ENCODE measurements at places on chromosomes 1 and 21.

- H3K36me3 ChIP-seq: no peaks in the 10 kb centered on the region
- H3K27me3 ChIP-seq: no peaks in the 10 kb centered on the region
- no peak overlapping the region for H3K27ac ChIP-seq
- H3K4me3 ChIP-seq: no peak overlapping the region
These were observed 1.2 kb upstream of the WNT3A start for GRCh38 chr1:228005511-228006033.

GRCh38 chr1:33346927-33347649 is 26.2 kb upstream of the A3GALT2 start:
- DNase-seq: peak; percentile 82
- peak overlapping the region; percentile 67 for H3K4me3 ChIP-seq
- peaks cover 15% of the 10 kb centered on the region for H3K36me3 ChIP-seq
- H3K27me3 ChIP-seq: no peaks in the 10 kb centered on the region

- H3K27me3 ChIP-seq: no peaks in the 10 kb centered on the region
- DNase-seq: no peak
- no peaks in the 10 kb centered on the region for H3K36me3 ChIP-seq
- H3K27ac ChIP-seq: no peak overlapping the region
These were observed 334.5 kb downstream of the NUF2 start for GRCh38 chr1:163656095-163656759.

DNA sequence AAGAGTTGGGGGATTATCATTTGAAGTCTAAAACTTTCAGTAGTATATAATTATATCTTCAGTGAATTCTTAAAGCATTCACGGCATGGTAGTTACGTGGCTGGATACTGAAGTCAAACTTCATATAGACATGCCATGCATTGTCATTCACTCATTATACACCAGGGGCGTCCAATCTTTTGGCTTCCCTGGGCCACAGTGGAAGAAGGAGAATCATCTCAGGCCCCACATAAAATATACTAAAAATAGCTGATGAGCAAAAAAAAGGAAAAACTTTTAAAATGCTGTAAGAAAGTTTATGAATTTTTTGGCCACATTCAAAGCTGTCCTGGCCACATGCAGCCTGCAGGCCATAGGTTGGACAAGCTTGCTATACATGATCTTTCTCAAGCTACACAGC is 43.8 kb downstream of the DENND1B start:
- no peaks in the 10 kb centered on the region for H3K27me3 ChIP-seq
- H3K4me1 ChIP-seq: no peaks in the 10 kb centered on the region
- peaks cover under 1% of the 10 kb centered on the region for H3K36me3 ChIP-seq
- DNase-seq: no peak
- H3K4me3 ChIP-seq: no peak overlapping the region

GRCh38 chr1:99170516-99170915 is 93.8 kb upstream of the PLPPR4 start:
- no peaks in the 10 kb centered on the region for H3K4me1 ChIP-seq
- H3K27me3 ChIP-seq: no peaks in the 10 kb centered on the region
- H3K27ac ChIP-seq: no peak overlapping the region
- H3K36me3 ChIP-seq: no peaks in the 10 kb centered on the region
- DNase-seq: no peak

DNA sequence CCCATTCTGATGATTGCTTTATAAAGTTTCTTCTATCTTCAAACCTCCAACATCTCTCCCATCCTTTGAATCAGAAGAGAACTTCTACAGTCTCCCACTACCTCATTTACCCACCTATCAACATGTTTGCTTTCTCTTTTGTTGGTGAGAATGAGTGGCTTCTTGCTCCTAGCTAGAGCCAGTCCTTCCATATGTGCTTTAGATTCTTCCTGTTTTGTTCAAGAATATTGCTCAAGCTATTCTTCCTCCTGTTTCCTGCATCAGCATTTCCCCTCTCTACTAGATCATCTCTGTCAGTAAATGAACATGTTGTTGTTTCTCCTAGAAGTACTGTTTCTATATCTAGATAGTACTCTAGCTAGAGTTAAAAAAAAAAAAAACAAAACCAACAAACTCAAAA is 6.3 kb downstream of the ATF6 start:
- H3K4me3 ChIP-seq: no peak overlapping the region
- no peaks in the 10 kb centered on the region for H3K27me3 ChIP-seq
- peaks cover 28% of the 10 kb centered on the region for H3K4me1 ChIP-seq

DNA sequence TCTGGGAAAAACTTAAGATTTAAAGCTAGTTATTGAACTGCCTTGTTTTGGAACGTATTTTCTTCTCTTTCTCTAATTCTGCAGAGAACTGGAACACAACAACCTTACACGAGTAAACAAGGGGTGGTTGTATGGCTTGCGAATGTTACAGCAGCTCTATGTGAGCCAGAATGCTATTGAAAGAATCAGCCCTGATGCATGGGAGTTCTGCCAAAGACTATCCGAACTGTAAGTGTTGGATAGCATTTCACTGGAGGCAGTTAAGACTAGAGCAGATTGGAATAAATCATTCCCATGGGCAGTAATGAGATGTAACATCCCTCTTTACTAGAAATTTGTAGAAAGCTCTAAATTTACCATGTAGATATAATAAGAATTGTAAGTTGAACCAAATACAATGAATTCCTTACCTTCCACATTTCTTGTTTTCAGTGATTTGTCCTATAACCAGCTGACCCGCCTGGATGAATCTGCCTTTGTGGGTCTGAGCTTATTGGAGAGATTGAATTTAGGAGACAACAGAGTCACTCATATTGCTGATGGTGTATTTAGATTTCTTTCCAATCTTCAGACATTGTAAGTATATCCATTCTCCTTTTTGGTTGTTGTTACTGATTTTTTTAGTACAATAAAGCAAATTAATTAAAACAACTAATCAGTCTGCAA is 22.9 kb downstream of the LRIG2 start:
- H3K27ac ChIP-seq: no peak overlapping the region
- peaks cover 62% of the 10 kb centered on the region for H3K36me3 ChIP-seq
- H3K4me3 ChIP-seq: no peak overlapping the region
- no peaks in the 10 kb centered on the region for H3K4me1 ChIP-seq

DNA sequence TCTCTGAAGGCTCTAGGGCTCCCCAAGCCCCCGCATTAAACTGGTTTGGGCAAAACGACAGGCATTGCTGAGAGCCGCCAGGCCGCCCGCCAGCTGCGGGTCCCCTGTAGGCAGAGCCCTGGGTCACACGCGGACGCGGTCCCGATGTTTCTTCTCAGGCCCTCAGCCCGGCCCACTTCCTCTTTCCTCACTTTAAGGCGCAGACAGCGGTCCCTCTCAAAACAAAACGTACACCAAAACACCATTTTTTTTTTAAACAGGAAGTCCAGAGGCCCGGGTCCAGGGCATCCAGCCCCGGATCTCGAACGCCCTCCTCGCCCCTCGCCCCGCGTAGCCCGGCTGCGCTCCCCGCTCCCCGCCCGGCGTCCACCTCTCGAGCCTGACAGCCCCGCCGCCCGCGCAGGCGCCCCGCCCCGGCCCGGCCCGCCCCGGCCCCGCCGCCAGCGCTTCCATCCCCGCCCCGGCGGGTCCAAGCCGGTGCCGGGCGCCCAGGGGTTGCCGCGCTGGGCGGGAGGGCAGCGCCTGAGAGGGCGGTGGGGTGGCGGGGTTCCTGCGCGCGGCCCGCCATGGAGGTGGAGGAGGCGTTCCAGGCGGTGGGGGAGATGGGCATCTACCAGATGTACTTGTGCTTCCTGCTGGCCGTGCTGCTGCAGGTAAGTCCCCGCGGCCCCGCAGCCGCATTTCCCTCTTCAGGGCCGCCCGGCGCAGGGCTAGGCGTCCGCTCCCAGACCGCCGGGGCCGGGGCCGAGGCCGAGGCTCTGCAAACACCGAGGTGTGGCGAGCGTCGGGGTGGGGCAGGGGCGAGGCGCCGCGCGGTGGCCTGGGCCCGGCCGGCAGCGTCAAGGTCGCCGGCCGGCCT is at the start of gene SLC22A15:
Gene SLC22A15, plus strand, starts transcription at position 452 of the 859 bp plus-strand sequence. Its CDS starts 115 bp downstream, at position 567.
- H3K27ac ChIP-seq: peak within 1 kb of the TSS; percentile 86
- H3K4me1 ChIP-seq: peaks cover 20% of the 10 kb centered on the region
- H3K4me3 ChIP-seq: peak within 1 kb of the TSS; percentile 86
- peak; percentile 71 for DNase-seq

Measured in tibial artery (tissue), 4 donors.